ENCODE measurements at places on chromosomes 3 and 15.

DNA sequence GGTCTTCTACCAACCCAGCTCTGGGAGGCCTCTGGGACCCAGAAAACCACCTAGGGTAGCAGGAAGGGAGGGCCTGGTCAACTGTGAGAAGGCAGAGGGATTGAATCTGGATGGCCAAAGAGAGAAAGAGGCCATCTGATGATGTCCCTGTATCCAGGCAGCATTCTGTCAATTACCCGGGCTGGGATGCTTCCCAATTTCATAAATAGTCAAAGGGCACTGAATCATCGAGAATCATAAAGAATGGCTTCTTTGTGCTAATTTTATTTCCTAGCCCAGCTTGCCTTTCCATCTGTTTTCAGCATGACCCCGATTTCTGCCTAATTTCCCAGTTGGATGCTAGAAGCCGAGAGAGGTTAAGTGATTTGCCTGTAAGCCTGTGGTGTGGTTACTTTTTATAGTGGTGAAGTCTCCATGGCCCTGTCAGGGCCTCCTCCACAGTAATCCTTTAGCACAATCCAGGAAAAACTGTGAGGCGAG, 129.2 kb downstream of the FAM43A start:
- no peak for DNase-seq

- no peak for DNase-seq
Measured at GRCh38 chr3:143482106-143483088, 362.8 kb downstream of the CHST2 start.

GRCh38 chr3:127534161-127534451, 56.4 kb downstream of the TPRA1 start:
- DNase-seq: no peak

- DNase-seq: no peak
Measured at GRCh38 chr15:78387246-78388037, 47.3 kb downstream of the CRABP1 start.

- no peak for DNase-seq
Measured at GRCh38 chr3:27976933-27977332, 254.8 kb upstream of the EOMES start.

GRCh38 chr15:66041276-66041675, 172.0 kb downstream of the RAB11A start:
- DNase-seq: no peak

- no peak for DNase-seq
Measured at GRCh38 chr3:14829811-14830210, 11.0 kb downstream of the FGD5 start.

GRCh38 chr3:45414823-45415222, 26.4 kb downstream of the LARS2 start:
- no peak for DNase-seq

GRCh38 chr3:141237701-141238521, 6.3 kb downstream of the PXYLP1 start:
- DNase-seq: no peak

GRCh38 chr3:138964923-138965322, 17.9 kb downstream of the FOXL2NB start:
- DNase-seq: no peak

- no peak for DNase-seq
Measured at GRCh38 chr15:76191539-76192244, 119.6 kb downstream of the ETFA start.

- no peak for DNase-seq
Measured at GRCh38 chr15:96254173-96254572, 76.3 kb upstream of the NR2F2 start.

- no peak for DNase-seq
Measured at GRCh38 chr3:18071833-18072232, 329.4 kb upstream of the TBC1D5 start.

- DNase-seq: no peak
Measured at GRCh38 chr3:177981576-177981975, 554.7 kb upstream of the KCNMB2 start.

DNA sequence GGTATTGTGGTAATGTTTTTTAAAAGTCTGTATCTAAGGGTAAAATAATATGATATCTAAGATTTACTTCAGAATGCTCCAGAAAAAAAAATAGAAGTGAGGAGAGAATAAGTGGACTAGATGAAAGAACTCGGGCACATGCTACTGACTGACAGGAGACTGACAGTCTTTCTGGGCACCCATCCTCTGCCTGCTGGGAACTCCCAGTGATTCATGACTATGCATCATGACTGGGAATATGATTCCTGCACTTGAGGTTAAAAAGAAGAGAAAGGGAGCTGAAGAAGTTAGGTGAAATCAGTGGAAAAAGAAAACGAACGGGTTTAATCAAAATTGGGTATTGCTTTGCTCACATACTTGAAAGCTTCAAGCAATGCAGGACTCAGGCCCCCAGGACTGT, 35.7 kb upstream of the SPSB4 start:
- no peak for DNase-seq

- peak; percentile 86 for DNase-seq
Measured at GRCh38 chr3:40524568-40525285, at the start of gene ZNF621. TSS of gene ZNF621 (plus strand) at chr3:40524960. CDS start at chr3:40525841, 881 bp downstream.

- DNase-seq: no peak
Measured at GRCh38 chr3:42590989-42591756, 513 bp downstream of the SS18L2 start.

DNA sequence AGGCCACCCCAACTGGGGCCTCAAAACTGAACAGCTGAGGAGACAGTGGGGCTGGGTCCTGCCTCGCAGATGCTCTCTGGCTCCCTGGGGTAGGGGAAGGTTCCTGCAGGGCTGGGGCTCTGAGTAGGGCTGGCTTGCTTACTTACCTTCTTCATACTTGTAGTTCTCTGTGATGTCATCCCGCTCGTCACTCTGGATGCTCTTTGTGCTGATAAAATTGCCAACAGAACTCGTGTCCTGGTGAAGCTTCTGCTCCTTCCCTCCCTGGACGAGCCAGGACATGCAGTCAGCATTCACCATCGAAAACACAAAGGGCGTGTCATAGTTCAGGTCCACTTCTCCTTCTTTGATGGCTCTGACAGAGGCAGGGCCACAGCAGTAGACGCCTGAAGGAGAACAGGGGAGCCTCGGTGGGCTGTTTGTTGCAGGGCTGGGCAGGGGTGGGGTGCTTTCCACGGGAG, 17.9 kb upstream of the EPB42 start:
- DNase-seq: no peak

DNA sequence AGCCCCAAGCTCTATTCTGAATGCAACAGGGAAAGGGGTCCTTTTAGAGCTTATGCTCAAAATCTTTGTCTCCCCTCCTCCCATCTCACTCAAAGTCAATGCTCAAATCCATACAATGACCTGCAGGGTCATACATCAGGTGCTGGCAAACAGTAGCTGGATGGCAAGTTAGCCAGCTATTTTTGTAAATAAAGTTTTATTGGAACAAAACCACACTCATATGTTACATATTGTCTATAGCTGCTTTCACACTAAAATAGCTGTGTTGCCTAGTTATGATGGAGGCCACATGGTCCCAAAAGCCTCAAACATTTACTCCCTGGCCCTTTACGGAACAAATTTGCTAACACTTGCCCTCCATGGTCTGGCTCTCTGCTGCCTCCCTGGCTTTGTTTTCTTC, 1.8 kb upstream of the FAN1 start:
- DNase-seq: no peak

DNA sequence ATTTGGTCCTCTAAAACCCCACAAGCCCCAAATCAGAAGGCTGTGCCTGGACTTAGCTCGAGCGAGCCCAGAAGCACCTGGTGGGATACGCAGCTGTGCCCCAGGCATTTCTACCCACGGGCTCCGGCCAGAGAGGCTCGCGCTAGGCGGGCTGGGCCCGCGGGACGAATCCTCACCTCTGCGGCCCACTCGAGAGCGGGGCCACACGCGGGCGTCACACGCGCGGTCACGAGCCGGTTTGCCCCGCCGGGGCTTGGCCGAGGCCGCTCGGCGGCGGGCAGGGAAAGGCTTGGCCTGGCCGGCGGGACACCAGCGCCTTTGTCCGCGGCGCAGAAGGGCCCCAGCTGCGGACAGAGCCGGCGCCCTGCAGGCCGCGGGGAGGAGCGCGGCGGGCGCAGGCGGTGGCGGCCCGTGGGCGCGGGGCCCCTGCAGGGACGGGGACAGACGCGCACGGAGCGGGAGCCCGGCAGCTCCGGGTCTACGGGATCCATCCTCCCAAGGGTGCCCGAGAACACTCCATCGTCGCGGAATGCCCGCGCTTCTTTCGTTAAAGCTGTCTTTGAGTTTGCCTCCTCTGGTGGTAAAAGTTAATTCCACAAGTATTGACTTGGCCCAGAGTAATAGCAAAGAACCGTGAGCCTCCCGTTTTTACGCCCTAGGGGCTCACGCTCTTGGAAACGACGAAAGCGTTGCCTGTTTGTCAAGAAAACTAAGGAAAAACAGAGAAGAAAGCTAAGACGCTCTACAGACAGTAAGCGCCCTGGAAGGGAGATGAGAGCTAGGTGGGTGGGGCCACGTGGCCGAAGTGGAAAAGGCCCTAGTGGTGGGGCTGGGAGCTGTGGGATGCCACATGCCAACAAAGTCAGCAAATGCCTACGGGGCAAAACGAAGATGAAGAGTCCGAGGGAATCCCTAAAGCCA, 26.4 kb downstream of the TYRO3 start:
- peak; percentile 6 for DNase-seq

GRCh38 chr15:69860321-69860720, 237.4 kb downstream of the TLE3 start:
- DNase-seq: no peak

DNA sequence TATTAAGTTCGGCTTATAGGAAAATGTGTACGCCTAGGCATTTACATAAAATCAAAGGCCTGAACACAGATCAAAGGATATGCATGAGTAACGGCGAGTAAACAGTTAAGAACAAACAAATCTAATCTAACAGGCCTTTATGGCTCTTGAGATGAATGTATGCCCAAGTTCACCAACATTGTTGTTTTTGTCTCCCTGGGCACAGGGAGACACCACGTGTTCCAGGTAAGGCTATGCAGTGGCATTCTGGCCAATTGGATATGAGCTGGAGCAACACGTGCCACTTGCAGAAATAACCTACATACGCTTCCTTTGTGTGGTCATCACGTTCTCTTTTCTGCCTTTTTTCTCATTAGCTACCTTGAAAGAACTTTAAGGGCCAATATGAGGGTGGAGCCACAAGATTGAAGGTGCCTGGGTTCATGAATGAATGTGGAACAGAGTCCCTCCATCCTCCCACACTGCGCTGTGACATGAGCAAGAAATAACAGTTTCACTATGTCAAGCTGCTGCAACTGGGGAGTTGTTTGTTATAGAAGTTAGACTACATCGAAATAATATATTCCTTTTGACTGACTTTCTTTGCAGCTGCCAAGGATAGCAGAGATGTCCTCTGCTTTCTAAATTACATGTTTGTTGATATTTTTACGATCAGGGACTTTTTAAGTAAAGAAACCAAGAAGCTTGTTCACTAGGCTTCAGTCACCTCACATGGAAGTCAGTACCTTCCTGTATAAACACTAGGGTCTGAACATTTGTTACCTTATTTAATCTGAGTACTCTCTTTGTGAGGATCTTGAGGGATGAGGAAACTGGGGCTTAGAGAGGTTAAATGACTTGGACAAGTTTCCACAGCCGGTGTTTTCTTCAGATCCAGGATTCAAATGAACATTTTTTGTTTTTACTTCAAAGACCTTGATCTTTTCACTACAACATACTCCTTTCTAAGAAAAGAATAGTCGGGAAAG, 427.5 kb upstream of the TBL1XR1 start:
- DNase-seq: no peak
